ENCODE measurements at places on chromosomes 11 and 22. TPM values are rescaled to one million over a fixed set of nuclear protein-coding genes. Genes with fewer than 3 reads are reported as not detected.

DNA sequence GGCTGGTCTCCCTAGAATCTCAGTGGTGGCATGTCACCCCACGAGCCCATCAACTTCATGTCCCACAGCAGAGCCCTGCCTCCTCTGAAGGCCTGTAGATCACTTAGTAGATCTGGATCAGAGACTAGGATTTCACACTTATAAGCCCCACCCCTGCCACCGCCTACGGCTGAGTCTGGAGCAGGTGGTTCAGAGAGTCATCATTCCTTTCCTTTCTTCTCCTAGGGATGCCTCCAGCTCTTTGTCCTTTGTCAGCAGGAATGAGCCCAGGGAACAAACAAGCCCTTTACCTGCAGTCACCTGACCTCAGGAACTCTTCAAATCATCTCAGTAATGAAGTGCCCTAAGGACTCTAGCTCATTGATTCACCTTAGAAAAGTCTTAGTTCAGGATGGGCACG lies 37.8 kb downstream of the SCGB1A1 start:
- DNase-seq: no peak

DNA sequence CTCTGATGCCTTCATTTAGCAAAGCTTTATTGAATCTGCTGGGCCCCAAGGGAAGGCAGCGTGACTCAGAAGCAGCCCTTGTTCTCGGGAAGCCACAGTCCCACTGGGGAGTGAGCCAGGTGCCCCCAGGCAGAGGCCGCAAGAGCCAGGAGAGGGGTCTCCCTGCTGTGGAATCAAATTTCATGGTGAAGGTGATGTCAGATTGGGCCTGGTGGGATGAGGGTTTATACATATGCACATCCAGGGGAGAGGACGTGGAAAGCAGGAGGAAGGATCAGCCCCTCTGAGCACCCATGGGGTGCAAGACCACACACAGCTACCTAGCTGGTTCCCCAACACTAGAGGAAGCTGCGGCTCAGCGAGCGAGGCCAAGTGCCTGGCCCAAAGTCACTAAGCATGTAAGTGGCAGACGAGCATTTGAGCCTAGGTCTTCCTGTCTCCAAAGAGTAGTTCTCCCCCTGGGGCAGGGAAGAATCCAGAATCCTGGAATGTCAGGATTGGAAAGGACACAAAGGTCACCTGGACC lies 2.0 kb downstream of the SYNGR1 start:
- no peak for DNase-seq

DNA sequence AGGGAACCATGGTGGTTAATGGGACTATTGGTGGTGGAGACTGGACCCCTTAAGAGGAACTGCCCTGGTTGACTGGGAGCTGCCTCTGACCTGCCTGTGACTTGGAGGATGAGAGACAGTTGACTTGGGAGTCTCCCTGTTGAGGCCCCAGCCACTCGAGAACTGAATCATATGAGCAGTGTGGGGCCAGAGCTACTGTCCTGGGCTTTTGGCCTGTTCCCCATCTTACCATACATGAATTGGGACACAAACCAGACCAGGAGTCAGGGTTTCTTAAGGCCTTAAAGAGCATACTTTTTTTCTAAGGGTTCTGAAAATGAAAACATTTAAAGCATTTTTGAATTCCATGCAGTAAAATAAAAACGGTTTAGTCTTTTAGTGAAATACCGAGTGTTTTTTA lies 92.8 kb downstream of the TEAD1 start:
- no peak for DNase-seq

DNA sequence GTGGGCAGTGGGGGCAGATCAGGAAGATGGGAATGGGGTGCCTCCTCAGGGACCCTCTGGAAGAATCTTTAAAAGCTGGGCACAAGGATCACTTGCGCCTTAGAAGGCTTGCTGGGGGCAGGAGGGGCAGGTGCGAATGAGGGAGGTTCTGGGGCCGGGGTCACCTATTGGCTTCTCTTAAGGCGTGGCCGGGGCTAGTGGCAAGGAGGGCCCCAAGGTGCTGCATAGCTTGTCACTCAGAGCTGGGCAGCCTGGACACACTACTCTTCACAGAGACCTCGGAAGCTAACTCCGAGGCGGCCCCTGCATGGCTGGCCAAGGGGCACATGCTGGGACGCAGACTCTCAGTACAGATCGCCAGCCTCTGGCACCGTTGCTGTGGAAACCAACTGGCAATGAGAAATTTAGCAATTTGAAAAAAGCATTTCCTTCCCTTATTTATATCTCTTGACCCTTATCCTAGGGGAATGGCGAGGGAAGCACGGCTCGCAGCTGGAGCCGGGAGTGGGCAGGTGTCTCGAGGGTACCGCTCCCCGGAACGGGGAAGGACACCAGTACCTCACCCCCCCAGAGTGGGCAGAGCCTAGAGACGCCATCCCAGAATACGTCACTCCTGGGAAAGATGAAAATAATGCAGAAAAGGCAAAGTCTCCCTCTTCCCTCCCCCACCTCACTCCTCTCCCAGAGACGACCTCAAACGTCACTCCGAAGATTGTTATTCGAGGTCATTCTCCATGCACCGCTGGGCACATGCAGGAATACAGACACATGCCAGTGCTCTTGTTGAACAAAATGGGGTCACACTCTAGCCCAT lies 188.1 kb downstream of the CTTN start:
- no peak for DNase-seq

GRCh38 chr11:72546866-72547265 lies 112.5 kb upstream of the CLPB start:
- no peak for DNase-seq

The OR8B3 gene
- total RNA-seq: not detected

The MS4A5 gene
- not detected for total RNA-seq

GRCh38 chr11:125101596-125101995 lies 9.8 kb downstream of the TMEM218 start:
- DNase-seq: no peak

The TREH gene
- not detected for total RNA-seq

The BIRC3 gene
- 1.7 TPM for total RNA-seq
